PC-3 (cell line): ENCODE measurements at places on chromosomes 16 and 17. TPM values are rescaled to one million over a fixed set of nuclear protein-coding genes. Genes with fewer than 3 reads are reported as not detected.

The ZFPM1 gene
- total RNA-seq: 4.1 and 4.6 TPM in 2 replicates

The CDH5 gene
- total RNA-seq: not detected in 2 replicates

DNA sequence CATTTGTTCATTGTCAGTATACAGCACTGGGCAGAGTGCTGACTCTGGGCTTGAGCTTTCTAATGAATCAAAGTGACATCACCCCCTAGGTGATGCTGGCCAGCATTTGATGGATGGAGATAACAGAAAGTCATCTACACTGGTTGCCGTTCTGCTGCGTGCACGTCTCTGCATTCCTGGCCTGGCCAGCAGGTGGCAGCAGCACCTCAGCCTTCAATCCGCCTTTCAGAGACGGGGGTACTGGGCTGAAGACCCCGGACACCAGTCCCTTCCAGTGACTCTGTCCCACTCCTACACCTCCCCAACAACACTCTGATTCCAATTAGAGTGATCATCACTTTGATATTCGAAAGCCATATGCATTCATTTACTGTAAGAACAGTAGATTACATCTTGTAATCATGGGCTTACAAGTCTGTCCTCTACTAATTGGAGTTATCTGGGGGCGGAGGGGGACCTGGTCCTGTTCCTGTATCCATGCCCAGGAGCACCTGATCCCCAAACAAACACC lies 6.0 kb downstream of the CPSF4L start:
- DNase-seq: peak; percentile 78

DNA sequence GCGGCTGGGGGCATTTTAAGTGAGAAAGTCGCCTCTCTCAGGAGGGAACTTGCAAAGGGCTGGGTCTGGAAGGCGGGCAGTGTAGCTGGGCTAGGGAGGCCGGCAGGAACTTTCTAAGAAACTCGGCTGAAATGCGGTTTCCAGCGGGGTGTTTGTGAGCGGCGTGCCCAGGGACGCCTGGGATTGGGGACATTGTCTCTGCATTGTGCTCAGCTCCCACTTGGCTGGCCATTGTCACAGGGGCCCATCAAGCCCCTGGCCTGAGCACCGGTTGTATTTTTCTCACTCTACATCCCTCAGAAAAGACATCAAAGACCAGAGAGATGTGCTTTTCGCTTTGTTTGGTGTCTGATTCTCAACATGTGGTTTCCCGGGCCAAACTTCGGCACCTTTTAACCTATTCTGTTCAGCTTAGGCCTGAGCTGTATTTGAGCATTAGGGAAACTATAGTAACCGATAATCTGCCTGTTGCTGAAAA lies 291.1 kb upstream of the IRX3 start:
- DNase-seq: no peak
